Endothelial cell (in vitro differentiated cells): ENCODE measurements at places on chromosomes 4 and X. TPM values are rescaled to one million over a fixed set of nuclear protein-coding genes. Genes with fewer than 3 reads are reported as not detected.

The CORIN gene
- 0.51 TPM for total RNA-seq

The S100P gene
- not detected for total RNA-seq

The TEX13C gene
- not detected for total RNA-seq

The POLA1 gene
- total RNA-seq: 12.9 TPM

The XPNPEP2 gene
- total RNA-seq: 1.7 TPM
